Breast epithelium (tissue), 4 donors: ENCODE measurements at places on chromosomes 2 and 18. TPM values are rescaled to one million over a fixed set of nuclear protein-coding genes. Genes with fewer than 3 reads are reported as not detected.
A peak's percentile ranks its signal among the peaks of the same experiment; 100 is the strongest.

DNA sequence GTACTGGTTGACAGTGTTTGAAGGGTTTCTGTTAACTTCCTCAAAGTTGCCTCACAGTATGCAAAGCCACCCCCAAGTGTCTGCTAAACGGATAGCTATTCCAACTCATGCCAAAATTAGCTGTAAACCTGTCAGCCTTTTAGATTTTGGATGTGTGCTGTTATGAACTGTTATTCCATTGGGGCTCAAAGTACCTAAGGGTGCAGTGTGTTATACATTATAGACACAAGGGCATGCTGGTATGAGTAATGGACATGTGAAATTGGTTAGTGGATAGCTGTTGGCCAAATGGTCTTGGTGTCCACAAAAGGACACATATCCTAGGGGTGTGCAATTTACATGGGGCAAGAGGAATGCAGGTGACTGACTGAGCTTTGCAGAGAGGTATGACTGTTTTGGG is 33.7 kb upstream of the CCBE1 start:
- H3K4me1 ChIP-seq = no peaks in the 10 kb centered on the region
- no peak overlapping the region for H3K27ac ChIP-seq
- H3K36me3 ChIP-seq = no peaks in the 10 kb centered on the region

DNA sequence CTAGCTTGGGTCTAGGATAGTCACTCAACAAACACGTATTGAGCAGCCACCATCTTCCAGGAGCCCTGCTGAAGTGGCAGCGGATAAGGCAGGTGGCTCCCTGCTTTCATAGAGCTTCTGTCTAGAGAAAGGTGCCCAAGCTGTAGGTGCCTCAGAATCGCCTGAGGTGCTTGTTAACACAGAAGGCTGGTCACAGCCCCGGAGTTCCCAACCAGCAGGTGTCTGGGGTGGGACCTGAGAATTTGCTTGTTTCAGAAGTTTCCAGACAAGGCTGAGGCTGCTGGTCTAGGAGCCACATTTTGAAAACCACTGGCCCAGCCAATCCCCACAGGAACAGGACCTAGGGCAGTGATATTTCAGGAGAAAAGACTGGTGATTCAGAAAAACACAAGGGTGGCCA is 45.3 kb upstream of the SMAD7 start:
- no peak overlapping the region for H3K4me3 ChIP-seq
- H3K36me3 ChIP-seq = no peaks in the 10 kb centered on the region
- peaks cover 5% of the 10 kb centered on the region for H3K4me1 ChIP-seq
- H3K27ac ChIP-seq = no peak overlapping the region
- H3K27me3 ChIP-seq = no peaks in the 10 kb centered on the region

DNA sequence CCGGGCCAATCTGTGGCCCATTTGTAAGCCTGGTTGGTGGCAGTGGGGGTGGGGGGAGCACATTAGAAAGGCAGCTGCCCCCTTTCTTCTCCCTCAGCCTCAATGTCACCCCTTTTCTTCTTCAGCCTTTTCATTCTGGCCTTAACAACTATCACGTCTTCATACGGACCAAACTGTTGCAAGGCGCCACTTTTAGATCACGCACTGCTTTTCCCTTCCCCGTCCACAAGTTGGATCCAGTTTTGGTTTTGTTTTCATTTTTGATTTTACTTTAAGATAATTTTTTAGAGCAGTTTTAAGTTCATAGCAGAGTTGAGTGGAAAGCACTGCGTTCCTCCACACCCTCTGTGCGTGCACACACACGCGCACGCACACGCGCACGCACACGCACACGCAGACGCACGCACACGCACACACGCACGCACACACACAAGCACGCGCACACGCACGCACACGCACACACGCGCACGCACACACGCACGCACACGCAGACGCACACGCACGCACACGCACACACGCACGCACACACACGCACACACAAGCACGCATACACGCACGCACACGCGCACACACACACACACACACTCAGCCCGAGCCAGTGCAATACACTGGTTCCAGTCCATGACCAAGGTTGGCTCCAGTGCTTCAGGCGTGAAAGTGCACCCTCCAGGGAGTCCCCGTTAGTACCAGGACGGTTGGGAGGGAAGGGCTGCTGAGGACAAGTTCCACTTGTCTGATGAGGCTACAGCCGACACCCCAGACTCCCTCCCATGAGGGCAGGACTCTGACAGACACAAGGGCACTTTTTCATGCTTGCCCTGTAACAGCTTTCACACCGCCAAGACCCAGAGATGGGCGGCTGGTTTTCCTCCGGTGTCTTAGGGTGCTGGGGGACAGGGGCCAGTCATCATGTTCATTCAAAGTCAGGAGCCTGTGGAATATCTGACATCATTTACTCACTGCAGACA is 22.4 kb downstream of the FBLN7 start:
- H3K27me3 ChIP-seq = no peaks in the 10 kb centered on the region
- DNase-seq = peak; percentile 6
- H3K27ac ChIP-seq = no peak overlapping the region
- H3K4me3 ChIP-seq = no peak overlapping the region

DNA sequence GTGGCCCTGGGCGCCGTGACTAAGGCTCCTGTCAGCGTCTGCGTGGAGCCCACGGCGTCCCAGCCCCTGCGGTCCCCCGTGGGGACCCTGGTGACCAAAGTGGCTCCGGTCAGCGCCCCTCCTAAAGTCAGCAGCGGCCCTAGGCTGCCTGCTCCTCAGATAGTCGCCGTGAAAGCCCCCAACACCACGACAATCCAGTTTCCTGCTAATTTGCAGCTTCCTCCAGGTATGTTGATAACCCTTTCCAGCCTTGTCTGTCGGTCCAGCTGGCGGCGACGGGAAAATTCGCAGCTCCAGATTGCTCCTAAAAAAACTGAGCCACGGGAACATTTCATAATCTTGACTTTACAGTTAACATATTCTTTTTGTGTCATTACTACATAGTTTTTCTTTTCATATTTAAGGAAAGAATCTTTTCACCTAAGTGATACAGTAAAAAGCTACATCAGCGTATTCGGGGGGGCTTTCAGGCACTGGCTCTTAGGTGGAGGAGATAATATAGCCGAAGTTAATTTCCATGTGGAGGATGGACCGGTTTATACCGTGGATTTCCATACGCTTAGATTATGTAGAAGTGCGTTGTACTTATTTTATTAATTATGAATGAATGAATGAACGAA is 916 bp downstream of the TAF4B start:
- DNase-seq = no peak
- H3K36me3 ChIP-seq = no peaks in the 10 kb centered on the region
- H3K27me3 ChIP-seq = no peaks in the 10 kb centered on the region
- peak overlapping the region; percentile 99 for H3K4me3 ChIP-seq

PLEK gene
- 20.5 TPM for total RNA-seq

DNA sequence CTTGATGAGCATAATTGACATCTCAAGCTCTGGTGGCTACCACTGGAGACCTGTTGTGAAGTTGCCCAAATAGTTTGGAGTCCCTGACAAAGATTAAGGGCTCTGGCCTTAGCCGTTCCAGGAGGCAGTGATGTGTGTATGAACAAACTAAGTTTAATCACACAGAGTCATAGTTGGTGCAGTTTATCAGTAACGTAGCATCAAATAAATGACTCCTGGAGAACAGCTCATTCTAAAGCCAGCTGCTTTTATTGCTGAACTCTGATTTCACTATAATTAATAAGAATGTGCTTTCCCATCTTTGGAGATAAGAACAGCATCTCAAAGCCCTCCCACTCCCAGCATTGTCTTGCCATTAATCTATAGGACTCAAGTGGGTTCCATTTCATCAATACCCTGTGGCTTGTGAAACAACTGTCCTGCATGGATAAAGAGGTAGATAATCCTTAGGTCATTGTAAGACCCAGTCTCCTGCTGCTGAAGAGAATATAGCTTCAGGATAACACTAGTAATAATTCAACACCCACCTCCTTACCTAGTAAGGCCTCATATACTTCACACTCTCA is 211.4 kb upstream of the THUMPD2 start:
- H3K27ac ChIP-seq = no peak overlapping the region
- no peak for DNase-seq
